Hepatocyte (in vitro differentiated cells): ENCODE measurements at places on chromosomes 1 and 21.

GRCh38 chr1:17930635-17931034, 175.5 kb downstream of the ACTL8 start:
- no peak for DNase-seq

- DNase-seq: no peak
Observed at GRCh38 chr1:19483261-19483660, 2.1 kb downstream of the CAPZB start.

DNA sequence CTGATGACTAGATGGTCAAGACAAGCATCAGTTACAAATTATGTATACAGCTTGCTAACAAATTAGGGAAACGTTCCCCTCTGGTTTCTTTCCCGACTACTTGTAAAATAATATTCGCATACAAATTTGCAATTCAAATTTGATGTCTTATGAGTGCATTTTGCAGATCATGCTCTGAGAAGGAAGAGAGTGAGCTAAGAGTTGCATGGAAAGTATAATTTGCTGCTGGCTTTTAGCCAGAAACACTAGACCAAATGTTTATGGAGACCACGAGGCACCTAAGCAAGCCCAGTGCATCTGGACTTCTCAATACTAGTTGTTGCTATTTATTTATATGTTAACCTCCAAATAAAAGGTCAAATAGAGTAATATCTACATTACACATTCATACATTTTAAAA, 216.0 kb downstream of the SMYD3 start:
- DNase-seq: no peak

- DNase-seq: no peak
Observed at GRCh38 chr1:153723687-153724086, 4.2 kb upstream of the INTS3 start.

DNA sequence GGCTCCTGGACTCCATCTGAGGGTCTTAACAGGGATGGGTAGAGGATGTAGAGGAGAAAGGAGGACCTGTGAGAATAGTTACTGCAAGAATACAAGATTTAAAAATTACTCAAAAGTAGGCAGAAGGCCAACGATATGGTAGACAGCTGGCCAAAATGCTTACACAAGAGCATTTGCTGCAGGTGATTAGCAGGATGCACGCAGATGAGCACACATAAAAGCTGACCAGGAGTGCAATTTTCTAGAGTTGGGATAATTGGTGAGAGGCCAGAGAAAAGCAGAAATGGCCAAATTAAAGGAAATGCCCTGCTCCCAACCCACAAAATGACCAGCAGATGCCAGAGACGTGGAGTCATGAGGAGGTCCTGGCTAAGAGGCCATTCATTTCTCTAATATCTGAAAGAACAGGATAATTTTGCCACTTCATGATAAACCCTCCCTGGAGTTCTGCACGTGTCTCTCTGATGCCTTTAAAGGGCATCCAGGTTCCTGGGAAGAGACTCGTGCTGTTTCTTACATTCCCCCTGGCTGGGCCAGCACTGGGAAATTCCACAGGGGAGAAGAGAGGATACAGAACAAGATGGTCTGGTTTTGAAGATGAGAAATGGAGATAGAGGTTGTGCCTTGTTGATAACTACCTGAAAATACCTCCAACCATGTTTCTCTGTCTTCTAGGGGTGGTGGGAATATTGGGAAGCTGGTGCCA, 62.3 kb upstream of the KCNA3 start:
- DNase-seq: no peak

GRCh38 chr1:81569761-81570160, 231.0 kb upstream of the ADGRL2 start:
- no peak for DNase-seq

DNA sequence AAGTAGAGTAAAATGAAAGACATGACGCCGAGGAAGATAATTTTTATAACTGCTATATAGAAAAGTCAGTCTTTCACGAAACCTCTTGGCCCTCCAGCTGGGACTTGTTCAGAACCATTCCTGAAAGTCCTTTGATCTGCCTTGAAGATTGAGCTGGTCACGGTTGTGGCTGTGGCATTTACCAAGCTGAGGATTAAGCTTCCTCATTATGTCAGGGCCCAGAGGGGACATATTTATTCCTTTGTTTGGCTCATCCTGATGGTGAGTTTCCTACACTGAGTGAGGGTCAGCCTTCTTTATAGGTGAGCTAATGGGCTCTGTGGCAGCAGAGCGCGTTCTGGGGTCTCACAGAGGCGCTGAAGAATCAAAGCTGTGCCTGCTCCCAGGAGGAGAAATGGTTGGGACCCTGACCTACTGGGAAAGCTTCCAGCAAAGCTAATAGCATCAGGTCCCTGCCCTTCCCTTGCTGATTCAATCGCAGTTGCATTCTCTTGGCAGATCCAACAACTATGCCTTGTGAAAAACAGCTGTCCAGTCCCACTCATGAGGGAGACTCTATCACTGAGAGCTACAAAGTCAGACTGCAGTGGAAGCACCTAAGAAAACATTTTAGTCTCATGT, 43.2 kb upstream of the PBX1 start:
- no peak for DNase-seq

DNA sequence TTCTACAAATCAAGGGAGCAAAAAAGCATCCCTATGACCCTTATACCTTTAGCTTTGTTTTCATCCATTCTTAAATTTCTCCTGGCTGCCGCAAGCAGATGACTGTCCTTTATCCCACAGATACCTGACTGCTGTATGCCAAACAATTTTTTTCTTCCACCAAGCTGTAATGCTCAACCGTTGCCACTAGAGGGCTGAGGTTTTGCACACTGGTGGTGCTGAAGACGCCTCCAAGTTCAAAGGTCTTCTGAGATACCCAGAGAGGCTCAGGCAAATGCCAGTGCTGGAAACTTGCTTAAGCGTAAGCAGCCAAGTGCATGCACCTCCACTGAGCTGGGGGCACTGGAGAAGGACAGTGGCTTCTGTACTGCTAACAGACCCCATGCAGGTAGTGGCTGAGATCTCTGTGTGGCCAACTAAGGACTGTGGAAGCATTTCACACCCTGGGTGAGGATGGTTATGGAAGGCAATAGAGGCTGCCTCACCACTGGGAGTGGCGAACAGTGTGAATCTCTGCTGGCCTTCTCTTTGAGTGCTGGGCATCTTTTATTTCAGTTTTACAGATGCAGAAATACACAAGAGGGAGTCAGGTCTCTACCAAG, 28.5 kb downstream of the CNIH3 start:
- DNase-seq: peak; percentile 73

- no peak for DNase-seq
Observed at GRCh38 chr1:60277269-60277668, 203.7 kb upstream of the C1orf87 start.

- no peak for DNase-seq
Observed at GRCh38 chr1:55088413-55088812, 49.1 kb downstream of the PCSK9 start.

GRCh38 chr1:205977402-205978014, 25.7 kb downstream of the RAB7B start:
- DNase-seq: peak; percentile 88

DNA sequence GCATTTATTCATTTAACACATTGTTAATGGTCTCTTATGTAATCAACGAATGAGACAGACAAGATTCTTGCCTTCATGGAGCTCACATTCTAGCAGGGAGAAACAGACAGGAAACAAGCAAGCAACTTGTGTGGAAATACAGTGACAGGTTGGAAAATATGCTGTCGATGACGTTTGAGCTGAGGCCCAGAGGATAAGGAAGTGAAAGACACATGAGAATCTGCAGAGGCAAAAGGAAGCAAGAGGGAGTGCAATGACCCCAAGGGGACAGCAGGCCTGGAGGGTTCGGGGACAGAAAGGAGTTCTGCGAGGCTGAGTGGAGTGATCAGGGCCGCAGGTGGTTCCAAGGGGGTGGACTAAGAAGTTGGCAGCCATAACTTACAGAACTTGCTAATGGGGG, 60.6 kb upstream of the AKT3 start:
- DNase-seq: no peak

DNA sequence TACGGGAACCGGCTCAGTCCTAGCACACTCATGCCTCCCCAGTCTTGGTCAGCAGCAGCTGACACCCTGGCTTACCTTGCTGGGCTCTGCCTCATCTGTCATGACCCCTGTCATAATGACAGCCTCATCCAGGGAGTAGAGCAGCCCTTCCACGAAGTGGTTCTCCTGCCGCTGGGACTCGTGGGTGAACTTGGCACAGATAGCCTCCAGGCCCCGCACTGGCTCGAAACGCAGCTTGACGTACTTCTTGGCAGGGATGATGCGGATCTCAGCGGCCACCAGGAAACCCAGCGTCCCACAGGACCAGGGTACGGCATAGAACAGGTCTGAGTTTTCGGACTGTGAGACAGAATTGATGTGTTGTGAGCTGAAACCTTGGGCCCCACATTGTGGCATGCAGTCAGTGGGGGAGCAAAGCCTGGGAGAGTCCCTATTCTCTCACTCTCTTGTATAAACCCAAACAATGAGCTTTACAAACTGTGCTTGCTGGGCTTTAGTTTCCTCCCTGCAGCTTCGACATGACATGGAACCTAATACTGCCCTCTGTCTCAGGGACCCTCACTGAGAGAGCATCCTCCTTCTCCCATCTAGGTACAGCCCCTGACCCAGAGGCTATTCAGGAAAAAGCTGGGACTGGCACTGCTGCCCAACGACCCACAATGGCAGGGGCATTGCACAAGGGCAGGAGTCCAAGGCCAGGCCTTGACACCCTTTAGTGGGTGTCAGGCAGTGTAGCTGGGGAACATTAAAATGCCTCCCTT, 15.5 kb downstream of the DHCR24 start:
- DNase-seq: no peak

DNA sequence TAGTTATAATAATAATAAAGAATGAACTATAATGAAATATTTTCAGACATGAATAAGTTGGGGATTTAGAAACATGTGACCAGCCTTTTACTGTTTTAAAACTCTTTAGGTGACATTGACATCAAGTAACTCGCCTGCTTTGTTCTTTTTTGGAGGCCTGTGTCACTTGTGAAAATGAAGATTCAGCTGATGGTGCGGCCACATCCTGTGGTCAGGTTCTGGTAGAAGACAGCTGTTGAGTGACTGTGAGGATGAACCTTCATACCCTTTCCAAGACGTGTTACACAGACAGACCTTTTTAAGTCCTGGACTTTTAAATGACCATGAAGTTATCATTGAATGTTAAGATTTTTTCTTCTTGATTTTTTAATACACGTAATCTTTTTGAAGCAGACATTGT, 10.3 kb downstream of the UTS2 start:
- DNase-seq: no peak

DNA sequence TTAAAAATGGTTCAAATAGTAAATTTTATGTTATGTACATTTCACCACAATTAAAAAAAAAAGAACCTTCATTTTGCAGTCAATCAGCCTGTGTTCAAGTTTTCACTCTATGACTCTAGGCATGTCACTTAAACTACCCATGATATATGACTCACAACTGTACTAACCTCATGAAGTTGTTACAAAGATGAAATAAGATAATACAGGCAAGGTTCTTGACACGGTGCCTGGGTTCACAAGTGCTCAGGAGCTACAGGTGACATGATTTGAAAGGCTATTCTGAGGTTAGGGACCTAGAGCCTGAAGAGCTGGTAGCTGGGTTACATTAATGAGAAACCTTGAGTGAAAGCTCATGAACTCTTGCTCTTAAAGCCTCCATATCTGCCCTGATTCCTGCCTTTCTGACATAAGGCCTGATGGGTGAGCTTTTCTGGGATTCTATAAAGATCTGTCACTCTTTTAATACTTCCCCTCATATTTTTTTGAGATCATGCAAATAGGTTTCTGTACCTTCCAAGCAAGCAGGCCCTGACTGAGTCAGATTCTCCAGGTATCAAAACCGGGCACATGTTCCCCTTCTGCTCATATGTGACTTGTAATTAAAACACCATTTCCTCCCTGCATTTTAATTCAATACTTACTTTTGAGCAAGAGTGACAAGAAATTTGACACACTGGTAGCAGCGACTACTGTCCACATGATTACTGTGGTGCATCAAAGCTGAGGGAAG, 34.0 kb downstream of the PCSK9 start:
- DNase-seq: no peak

- no peak for DNase-seq
Observed at GRCh38 chr21:37546949-37547614, 180.5 kb downstream of the DYRK1A start.

DNA sequence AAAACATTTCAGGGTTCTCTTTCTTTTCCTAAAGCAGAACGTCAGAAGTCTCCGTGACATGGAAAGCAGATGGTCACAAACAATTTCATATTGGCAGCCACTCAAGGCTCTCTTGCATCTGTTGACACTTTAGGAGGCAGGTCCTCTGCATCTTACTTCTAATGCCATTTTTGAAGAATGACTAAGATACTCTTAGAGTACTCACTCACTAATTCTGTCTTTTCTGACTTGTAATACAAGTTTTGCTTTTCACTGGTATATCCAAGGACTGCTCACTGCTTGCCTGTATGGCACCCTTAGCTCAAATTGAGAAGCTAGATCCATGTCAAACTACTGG, 68.3 kb downstream of the PRRX1 start:
- DNase-seq: no peak

DNA sequence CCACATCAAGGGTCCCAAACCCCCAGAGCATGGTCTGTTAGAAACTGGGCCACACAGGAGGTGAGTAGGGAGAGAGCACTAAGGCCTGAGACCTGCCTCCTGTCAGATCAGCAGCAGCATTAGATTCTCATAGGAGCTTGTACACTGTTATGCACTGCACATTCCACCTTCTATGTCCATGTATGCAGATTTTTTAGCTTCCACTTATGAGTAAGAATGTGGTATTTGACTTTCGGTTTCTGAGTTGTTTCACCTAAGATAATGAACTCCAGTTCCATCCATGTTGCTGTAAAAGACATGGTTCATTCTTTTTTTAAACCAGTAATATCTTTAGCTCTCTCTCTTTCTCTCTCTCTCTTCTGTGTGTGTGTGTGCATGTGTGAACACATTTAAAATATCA, 663 bp upstream of the GBP6 start:
- no peak for DNase-seq

- DNase-seq: peak; percentile 27
Observed at GRCh38 chr1:44546403-44547053, 127.8 kb downstream of the TMEM53 start.

- DNase-seq: peak; percentile 87
Observed at GRCh38 chr1:155241069-155241679, 14.1 kb downstream of the ENTREP3 start.

- no peak for DNase-seq
Observed at GRCh38 chr1:228997721-228998144, 262.5 kb downstream of the RHOU start.

DNA sequence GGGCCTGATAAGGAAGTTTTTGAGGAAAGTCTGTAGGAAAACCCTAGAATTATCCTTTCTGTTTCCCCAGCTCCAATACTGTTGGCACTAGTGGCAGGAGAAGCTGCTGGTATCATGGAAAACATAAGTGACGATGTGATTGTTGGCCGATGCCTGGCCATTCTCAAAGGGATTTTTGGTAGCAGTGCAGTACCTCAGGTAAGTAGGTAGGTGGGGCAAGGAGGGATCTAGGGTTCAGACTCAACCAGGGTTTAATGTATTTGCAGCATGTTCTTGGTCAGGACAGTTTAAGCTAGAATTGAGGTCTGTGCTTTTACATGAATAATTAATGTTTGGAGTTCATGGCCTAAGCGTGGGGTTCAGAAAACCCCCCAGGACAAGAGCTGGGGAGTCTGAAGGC, 62.1 kb downstream of the KDM1A start:
- DNase-seq: no peak
